ENCODE measurements at places on chromosomes 12 and 14. TPM values are rescaled to one million over a fixed set of nuclear protein-coding genes. Genes with fewer than 3 reads are reported as not detected.

Gene HOXC4
- 0.36 TPM for total RNA-seq

Gene TRIM9
- 1.6 TPM for total RNA-seq

Gene MYH6
- total RNA-seq: not detected

Gene PTPRB
- total RNA-seq: 3.6 TPM

Gene SVOP
- total RNA-seq: not detected

Gene MAPKAPK5
- total RNA-seq: 34.6 TPM

Gene BIN2
- total RNA-seq: under 0.01 TPM

DNA sequence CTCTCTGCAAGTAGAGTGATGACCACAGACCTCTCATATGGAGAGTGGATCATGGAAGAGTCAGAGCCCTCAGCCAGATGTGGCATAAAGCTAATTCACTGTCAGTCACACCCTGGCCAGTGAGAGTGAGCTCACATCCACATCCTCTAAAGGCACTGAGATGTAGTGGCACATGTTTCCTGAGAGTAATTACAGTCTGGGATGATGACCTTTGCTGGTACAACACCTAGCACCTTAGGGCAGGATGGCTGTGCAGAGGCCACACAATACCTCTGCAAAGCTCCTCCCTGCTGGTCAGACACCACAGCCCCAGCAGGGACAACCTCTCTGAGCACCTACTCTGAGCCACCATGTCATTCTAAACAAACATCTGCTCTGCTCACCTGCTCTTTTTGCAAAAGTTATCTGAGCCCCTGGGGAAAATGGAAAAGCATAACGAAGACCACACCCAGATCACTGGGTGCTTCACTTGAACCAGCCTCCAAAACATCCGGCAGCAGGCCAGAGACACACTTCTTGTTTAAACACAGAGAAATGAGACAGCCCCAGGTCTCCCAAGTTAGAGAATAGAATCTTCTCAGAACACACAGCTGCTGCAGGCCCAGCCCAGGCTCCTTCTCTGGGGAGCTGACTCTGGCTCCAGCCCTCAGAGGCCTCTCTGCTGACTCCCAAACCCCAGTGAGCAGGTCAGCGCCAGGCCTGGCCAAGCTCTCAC is 30.3 kb downstream of the PITPNM2 start:
- no peak for DNase-seq

DNA sequence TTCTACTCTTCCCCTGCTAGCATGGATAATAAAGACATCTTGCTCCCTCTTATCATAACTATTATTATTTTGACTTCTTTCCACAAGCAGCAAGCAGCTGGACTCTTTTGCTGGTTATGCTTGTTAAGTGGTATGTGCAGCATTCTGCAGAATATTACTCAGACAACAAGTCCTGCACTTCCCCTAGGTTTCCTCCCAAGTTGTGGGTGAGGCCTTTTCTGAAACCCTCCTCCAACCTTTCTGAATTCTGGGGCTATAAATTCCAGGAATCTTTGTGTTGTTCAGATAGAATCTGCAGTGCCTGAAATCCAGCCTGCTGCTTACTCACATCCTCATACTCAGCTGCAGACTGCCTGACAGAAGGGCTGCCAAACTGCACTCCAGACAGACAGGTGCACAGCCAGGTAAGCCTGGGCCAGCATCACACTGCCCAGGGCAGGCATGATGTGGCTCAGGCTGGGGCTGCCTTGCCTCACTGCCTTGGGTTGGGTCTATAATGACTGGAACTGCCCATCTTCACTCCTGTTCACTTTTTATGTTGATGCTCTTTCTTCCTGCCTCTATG is 6.2 kb upstream of the DHRS2 start:
- peak; percentile 36 for DNase-seq

GRCh38 chr14:33068040-33068439 is 129.4 kb downstream of the NPAS3 start:
- no peak for DNase-seq

- DNase-seq: no peak
These were observed 1.9 kb downstream of the CLIP1 start for GRCh38 chr12:122420471-122421162.

- DNase-seq: no peak
These were observed 3.6 kb upstream of the DHRS2 start for GRCh38 chr14:23632461-23633159.

DNA sequence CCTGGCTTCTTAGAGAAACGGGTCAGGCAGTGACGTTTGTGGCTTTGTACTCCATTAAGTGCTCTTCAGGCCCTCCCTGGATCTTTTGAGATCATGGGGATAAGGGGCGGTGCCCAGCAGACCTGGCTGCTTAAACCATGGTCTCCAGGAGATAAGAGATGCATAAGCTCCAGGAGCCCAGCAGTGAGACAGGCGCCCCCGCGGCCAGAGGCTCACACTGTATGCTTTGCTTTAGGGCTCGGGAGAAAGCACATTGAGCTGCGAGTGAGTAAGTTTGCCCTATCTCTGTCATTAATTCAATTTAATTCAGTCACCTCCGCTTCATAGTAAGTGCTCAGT is 359.5 kb downstream of the CACNA1C start:
- DNase-seq: no peak

DNA sequence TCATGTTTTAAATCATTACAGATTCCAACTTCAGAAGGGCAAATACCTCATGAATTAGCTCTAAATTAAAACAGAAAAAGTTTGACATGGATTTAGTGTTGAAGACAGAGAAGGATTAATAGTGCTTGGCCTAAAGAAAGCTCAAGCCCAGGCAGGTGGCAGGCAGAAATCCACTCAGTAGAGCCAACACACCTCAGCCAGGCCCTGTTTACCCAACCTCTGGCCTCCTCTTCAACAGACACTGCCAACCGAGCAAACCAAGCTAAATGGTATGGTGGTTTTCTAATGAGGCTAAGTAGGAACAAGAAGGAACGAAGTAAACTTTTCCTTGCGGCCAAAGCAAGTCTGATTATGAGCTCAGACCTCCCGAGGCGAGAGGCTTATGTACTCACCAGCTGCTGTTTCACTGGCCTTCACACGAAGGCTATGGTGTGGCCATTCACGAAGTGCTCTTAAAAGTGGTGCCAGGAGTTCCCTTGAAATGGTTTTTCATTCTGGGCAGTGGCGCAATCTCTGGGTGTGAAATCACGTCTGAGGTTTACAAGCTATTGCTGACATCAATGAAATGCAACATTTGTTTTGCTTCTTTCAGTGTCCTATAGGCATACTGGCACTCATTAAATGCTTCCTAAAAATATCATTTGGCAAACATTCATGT is 124.1 kb upstream of the LGR5 start:
- no peak for DNase-seq

- DNase-seq: no peak
These were observed 131.7 kb downstream of the LLPH start for GRCh38 chr12:65998536-65999530.

DNA sequence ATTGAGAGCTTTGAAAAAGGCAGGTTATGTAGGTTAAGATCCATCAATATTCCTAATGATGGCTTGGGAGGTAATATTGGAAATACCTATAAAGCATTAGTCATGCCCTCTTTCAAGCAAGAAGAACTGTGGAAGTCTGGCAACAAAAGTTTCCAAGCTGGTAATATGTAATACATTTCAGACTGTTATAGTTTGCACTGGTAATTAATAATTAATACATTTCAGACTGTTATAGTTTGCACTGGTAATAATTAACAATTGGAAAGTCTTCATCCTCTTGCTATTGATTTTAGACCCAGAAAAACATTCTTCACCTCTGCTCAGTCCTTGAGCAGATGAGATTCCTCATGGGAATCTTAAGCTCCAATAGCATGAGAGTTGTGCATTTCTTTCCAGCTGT is 29.0 kb upstream of the WDR89 start:
- DNase-seq: no peak

DNA sequence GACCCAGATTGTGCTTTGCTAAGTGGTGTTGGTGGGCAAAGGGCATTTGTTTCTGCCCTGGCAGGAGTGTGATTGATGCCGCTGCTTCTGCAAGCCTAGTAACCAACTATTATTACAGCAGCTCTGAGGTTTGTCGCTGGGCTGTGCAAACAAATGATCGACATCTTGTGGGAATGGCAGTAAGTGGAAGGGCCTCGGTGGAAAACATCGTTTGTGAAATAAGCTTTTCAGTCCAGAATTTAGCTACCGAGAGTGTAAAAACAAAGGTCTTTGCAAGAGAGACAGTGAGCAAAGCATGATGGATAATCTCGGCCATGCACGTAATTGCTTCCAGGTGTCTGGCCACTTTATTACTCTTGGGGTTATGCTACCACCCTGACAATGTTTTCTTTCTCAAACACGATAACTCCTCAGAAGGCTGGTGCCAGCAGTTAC is 397.7 kb upstream of the PRICKLE1 start:
- no peak for DNase-seq

GRCh38 chr14:89660166-89660565 is 243.1 kb upstream of the FOXN3 start:
- peak; percentile 70 for DNase-seq

GRCh38 chr14:99892406-99892805 is 99.2 kb downstream of the EML1 start:
- DNase-seq: peak; percentile 70

DNA sequence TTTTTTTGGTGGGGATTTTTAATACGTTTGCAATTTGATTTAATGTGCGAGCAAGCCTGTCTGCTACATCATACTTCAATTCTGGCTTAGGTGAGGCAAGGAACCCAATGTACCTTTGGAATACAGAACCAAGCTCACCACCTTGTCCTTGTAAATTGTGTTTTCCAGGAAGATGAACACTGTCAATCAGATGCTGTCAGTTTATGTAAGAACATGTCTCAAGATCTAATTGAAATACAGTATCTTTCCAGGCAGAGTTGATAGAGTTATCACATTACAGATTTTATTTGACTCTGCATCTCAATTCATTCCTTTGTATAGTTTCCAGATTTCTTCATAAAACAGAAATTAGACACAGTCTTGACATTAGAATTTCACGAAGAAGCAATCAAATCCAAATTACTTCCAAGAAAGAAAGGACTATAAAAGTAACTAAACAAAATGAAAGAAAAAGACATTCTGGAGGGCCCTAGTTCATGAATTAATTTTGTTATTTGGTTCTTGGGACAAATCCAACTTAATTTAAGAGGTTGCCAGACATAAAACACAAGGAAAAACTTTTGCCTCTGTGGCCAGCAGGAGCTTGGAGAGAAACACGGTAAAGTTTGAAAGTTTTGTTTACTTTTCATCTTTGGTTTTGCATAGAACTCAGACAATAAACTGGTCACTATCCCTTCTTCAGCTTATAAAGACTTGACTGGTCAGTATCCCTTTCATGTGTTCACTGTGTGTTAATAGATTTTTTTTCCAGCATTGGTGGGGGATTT is 16.4 kb upstream of the MED13L start:
- DNase-seq: no peak

DNA sequence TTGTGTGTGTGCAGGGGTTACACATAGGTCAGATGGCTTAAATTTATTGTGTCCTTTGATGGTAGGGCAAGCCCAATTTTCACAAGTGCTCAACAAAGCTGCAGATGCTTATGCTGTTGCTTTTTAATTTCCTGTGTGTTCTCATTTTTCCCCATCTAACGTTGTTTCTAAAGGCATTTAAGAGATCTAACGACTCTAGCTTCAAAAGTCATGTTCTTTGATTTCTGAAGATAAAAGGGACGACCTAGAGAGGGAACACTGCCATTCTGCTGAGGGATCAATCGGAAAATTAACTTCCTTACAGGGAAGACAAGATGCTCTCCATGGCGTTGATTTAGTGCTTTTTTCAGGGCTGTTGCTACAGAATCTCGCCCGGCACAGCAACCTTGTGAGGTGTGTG is 79.0 kb upstream of the GNG2 start:
- no peak for DNase-seq

- peak; percentile 74 for DNase-seq
These were observed 37.3 kb upstream of the ADGRD1 start for GRCh38 chr12:130916241-130916911.

DNA sequence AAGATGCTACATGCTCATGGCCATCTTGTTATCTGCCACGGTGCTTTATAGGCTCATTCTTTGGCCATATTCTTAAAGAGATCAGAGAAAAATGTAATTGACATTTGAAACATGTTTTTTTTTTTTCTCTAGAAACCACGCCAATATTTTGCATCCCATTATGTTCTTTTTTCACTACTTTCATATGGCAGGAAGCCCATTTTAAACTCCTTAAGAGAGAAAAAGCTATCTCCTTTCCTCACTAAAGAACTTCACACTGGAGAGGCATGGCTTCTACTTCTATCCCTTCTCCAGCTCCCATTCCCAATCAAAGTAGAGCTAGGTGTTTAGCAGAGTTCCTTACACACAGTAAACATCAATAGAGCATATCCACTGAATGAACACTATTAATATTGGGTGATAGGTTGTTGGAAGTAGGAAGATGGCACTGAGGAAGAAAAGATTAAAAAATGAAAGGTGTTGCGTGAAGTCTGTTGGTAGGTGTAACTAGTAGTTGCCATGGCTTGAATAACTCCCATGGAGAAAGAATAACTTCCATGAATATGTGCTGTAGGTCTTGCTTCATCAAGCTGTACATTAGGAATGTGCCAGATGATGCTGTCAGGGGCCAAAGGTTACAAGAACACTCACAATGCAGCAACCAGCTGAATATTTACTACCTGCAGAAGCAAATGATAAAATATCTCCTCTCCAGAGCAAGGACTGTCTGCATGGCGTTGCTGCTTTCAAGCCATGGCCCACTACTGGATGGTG is 178.8 kb downstream of the STXBP6 start:
- no peak for DNase-seq

DNA sequence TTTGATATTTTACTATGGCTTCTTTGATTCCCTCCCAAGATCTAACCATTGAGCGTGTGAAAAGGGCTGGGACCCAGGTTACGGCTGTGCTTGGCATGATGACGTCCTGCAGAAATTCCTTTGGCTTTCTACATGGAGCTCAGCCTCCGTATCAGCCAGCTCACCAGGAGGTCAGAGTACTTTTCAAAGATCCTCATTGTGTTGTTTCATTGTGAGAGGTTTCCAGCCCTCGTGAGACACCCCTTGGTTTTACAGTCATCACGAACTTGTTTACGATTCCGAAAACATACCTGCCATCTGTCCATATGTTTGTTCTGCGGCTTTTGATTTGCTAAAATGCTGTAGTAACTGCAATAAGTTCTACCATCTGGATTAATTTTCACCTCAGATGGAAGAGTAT is 453.1 kb downstream of the TMEM121 start:
- DNase-seq: no peak

- no peak for DNase-seq
These were observed 17.2 kb upstream of the OAS2 start for GRCh38 chr12:112961074-112961473.
